Mucosa of descending colon (tissue), 3 donors: ENCODE measurements at places on chromosomes 1 and 21.
A peak's percentile ranks its signal among the peaks of the same experiment; 100 is the strongest.

- DNase-seq, result no peak
These were observed 16.1 kb downstream of the FASLG start for GRCh38 chr1:172674831-172675613.

DNA sequence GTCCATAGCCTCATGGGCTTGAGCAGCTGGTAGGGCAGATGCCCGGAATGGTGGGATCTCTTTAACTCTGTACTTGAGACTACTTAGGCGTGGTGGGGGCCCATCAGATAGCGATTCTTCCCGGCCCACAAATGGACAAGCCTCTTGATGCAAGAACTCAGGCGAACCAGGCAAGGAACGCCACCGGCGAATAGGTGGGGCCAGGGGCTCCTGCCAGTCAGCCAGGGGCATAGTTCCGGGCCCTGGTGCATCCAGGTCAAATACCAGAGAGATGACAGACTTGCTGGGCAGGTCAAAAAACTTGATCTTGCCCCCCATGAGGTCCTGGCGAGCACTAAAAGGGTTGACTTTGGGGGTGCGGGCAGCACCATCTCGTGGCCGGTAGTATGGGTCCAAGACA is 4.8 kb upstream of the MUTYH start:
- no peak for DNase-seq

- no peak for DNase-seq
These were observed 91.7 kb upstream of the NFIA start for GRCh38 chr1:60990714-60991090.

GRCh38 chr1:44632598-44632997 is 41.7 kb downstream of the TMEM53 start:
- no peak for DNase-seq

- no peak for DNase-seq
These were observed 49.4 kb downstream of the WDR4 start for GRCh38 chr21:42829954-42830353.

GRCh38 chr21:28588997-28589396 is 403.7 kb downstream of the LTN1 start:
- no peak for DNase-seq

DNA sequence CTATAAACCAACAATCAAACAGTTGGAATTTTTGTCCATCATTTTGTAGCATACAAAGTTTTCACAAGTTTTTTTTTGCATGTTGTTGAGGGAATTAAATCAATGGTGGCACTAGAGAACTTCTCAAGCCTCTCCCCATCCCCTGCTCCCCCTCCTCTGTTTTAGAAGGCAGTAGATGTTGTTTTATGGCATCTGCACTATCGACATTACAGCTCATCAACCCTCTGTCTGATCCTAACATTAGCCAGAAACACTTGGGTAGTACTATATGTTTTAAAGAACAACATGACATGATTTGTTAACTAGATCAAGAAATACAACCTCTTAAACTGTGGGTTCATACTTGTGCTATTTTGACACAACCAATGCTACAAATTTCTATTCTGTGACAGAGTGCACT is 306.5 kb upstream of the NR5A2 start:
- no peak for DNase-seq

GRCh38 chr1:176847052-176847451 is 317.5 kb downstream of the ASTN1 start:
- DNase-seq, result no peak

GRCh38 chr21:35168735-35169134 is 119.6 kb upstream of the RUNX1 start:
- no peak for DNase-seq

GRCh38 chr1:218546314-218546713 is 201.2 kb downstream of the TGFB2 start:
- DNase-seq, result no peak

DNA sequence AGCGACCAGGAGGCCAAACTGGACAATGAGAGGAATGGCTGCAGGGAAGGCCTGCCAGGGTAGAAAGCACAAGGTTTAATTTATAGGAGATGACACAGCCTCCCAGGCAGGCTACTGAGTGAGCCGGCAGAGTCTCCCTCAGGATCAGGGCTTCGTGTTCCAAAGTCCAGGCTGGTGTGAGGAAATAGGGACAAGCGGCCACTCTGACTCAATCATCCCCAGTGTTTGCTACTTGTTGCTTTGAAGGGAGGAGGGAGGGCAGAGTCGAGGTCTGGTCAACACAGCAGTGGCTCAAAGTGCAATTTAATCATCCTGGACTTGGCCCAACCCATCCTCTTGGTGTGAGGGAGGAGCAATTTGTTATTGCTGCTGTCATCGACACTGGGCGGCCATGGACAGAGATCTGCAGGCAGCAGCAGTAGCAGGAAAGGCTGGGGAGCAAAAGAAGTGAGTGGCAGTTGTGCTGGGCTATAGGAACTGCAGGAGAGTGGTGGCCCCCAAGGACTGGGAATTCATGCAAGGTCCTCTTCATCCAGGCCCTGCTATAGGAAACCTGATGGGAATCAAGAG is 27.5 kb downstream of the TBX15 start:
- peak; percentile 36 for DNase-seq

DNA sequence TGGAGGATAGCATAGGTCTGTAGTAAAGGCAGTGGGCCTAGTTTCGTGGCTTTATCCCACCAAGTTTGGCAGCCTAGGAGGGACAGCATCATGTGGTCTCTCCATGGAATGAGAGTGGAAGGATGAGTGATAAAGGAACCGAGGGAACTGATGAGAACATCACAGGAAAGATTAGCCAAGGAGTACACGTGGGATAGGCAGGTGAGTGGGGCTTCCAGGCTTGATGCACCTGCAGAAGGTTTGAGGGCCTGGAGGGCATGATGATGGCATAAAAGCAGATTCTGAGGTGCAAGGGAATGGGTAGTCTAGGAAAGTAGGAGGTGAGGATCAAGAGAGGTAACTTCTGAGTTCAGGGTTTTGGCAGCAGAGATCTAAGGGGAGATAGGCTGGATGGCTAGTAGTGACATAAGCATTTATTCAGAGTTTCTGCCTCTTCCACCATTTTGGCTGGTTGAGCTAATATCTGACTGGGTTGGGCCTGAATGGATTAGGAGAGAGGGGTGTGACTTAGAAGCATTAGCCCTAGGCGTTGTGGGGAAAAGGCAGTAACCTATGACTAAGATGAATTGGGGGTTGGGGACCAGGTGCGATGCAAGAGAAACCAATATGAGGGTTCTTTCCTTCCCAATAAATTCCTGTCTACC is 9.1 kb downstream of the PTGFRN start:
- DNase-seq, result no peak

- DNase-seq, result no peak
These were observed 52.3 kb downstream of the PTP4A2 start for GRCh38 chr1:31885851-31886250.

DNA sequence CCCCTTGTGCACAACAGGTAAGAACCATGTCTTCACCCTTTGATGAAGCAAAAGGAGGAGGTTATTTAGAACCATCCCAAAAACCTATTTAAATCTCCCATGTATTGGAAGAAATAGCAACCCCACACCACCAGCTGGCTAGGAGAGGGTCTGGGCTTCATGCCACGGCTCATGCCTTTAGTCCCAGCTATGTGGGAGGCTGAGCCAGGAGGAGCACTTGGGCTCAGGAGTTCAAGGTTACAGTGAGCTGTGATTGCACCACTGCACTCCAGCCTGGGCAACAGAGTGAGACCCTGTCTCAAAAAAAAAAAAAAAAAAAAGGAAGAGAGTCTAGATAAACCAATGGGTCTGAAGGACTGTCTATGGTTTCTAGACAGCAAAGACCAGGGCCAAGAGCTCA is 197.9 kb upstream of the COA6 start:
- DNase-seq, result no peak

GRCh38 chr21:35824136-35824535 is 236.2 kb downstream of the SETD4 start:
- no peak for DNase-seq

- DNase-seq, result no peak
These were observed 41.3 kb upstream of the SLC19A2 start for GRCh38 chr1:169527001-169527400.

DNA sequence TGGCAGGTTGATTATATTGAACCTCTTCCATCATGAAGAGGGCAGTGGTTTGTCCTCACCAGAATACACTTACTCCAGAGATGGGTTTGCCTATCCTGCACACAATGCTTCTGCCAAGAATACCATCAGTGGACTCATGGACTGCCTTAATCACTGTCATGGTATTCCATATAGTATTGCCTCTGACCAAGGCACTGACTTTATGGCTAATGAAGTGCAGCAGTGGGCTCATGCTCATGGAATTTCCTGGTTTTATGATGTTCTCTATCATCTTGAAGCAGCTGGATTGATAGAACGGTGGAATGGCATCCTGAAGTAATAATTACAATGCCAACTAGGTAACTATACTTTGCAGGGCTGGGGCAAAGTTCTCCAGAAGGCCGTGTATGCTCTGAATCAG is 16.6 kb upstream of the GBP6 start:
- no peak for DNase-seq

DNA sequence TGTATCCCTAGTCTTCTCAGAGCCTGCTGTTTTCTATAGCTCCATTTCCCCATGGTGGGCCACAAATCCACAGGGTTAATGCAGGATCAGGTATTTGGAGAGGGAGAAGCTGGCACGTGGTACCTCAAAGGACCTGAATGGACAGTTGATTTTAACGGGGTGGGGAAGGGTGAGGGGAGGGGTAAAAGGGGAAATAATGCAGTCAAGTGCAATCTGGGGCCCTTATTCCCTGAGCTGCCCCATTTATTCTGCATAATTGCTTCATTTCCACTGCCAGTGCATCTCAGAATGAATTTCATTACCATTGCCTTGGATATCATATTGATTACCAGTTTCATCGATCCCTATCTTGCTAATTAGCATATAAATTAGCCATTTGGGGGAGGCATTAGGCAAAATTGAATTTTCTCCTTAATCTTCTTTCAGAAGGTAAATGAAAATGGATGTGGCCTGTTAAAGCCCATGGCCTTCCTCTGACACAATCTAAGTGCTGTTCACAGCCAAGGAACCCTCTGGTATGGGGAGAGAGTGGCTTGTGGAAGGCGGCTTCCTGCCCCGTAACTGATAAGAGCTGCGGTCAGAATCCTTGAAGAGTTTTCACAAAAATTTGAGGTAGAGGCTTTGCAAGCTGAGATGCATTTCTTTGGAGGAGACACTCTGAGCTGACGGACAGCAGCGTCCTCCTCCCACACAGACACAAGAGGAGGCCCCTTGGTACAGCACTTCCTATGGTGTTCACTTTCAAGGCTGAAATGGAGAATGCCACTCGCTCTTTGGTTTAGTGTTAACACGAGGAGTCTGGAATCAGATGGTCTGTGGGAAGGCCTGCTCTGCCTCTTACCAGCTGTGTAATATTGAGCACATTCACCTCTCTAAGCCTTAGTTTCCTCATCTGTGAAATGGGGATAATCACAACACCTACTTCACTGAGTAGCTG is 34.4 kb downstream of the PHC2 start:
- DNase-seq, result no peak

DNA sequence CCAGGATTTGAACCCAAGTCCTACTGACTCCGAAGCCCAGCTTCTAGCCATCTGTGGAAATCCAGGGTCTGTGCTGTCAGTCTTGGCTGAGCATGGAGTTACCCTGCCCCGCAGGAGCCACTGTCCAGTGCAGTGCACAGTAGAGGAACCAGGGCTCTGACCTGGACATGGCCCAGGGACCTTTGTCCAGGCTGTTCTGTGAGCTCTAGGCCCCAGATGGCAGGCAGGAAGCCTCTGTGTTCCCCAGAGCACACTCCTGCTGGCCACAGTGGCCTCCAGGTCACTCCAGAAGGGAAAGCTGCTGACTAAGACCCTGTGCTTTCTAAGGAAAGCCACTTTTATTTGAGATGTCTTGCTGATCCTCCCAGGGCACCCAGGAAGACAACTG is 13.8 kb downstream of the S100A7A start:
- DNase-seq, result no peak

DNA sequence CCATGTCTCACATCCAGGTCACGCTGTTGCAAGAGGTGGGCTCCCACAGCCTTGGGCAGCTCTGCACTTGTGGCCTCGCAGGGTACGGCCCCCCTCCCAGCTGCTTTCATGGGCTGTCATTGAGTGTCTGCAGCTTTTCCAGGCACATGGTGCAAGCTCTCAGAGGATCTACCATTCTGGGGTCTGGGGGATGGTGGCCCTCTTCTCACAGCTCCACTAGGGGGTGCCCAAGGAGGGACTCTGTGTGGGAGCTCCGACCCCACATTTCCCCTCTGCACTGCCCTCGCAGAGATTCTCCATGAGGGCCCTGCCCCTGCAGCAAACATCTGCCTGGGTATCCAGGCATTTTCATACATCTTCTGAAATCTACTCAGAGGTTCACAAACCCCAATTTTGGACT is 219.4 kb downstream of the LRRC7 start:
- no peak for DNase-seq

DNA sequence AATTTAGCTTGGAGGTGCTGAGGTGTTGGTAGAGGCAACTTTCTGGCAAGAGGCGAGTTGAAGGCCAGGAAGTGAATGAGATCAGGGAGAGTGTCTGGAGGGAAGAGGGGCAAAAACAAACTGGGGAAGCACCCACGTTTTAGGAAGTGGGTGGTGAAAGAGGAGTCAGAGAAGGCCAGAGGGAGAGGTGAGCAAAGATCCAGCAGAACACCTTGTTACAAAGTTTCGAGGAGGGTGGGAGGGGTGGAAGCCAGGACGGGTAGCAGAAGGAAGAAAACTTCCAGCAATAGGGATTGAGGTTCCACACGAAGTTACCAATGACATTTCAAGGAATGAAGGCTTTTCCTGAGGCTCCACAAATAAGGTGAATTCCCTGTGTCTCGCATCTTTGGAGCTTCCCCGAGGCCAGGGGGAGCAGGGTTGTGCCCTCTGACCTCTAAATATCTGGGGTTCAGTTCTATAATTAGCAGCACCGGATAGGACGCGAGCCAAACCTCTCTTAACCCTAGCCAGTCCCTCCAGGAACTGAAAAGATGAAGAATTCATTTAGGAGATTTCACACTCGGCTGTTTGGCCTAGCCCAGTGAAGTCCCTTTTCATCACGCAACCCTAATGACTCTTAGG is 578 bp upstream of the SESN2 start:
- DNase-seq, result no peak

DNA sequence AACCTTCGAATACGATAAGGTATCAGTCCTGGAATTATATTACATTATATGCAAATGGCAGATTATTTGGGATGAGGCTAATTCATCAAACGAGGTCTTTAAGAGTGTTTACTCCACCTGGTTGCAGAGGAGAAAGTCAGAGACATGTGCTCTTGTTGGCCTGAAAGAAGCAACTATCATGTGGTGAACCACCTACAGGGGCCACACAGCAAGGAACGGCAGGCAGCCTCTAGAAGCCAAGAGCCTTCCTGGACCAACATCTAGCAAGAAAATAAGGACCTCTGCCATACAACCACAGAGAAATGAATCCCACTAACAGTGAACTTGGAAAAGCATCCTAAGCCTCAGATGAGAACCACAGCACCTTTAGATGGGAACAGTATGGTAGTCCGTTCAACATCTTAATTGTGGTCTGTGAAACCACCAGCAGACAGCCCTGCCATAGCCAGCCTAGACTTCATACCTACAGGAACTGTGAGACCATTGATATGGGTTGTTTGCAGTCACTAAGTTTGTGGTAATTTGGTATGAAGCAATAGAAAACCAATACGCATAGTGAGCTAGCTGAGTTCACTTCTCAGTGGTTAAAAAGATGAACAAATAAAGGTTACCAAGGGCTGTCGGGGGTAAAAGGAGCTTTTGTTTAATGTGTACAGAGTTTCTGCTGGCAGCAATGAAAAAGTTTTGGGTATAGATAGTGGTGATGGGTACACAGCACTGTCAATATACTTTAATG is 345.7 kb upstream of the RUNX1 start:
- no peak for DNase-seq
